Stimulated activated CD4-positive, alpha-beta T cell treated with anti-CD3 and anti-CD28 coated beads, Interleukin-12 subunit alpha, Interleukin-12 subunit beta, amount 100 ng/mL, for 48 hours (primary cell): ENCODE measurements at places on chromosomes 2 and 18.

DNA sequence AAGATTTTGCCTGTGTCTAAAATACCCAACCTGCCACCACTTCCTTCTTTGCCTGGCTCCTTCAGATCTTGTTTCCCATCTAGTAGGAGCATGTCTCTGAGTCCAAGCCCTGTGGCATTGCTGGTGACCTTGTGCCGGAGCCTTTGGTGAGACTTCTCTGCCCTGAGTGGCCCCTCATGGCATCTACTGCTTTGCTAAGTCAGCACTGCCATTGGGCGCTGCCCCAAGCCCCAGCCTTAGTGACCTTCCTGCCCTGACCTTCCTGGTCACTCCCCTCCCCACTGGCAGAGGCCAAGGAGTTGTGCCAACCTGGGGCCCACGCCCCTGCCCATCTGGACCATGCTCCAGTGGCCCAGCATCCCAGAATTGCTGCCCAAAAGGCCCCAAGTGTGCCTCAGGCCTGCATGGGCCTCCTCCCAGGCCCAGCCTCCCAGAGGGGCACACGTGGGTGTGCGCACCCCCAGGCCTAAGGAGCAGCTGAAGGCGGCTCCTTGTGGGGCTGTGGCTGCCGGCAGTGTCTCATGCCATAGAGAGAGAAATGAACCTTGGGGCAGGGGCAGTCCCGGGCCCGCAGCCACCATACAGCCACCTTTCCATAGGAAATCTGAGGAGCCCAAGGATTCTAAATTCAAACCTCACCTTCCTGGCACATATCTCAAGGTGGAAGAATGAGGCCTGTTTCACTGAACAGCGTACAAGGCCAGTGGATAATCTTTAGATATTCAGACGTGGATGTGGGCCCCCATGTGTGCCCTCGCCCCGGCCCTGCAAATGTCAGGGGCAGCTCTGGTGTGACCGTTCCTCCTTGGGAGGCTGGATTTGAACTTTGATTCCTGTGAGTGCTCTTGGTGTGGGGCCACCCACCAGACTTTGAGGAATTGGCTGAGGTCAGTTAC, 100.2 kb upstream of the SLC66A3 start:
- DNase-seq = no peak

DNA sequence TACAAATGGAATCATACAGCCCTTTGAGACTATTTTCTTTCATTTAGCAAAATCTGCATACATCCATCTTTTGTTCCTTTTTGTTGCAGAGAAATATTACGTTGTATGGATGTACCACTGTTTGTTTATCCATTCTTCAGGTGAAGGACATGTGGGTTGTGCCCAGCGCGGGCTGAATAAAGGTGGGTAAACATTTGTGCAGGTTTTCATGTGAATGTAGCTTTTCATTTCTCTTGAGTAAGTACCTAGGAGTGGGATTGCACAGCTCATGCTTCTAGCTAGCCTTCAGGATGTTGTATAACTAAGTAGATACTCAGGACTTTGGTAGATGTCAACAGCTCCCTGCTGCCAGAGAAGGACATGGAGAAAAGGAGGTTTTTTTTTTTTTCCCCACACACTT, 50.6 kb upstream of the SPRED2 start:
- no peak for DNase-seq

DNA sequence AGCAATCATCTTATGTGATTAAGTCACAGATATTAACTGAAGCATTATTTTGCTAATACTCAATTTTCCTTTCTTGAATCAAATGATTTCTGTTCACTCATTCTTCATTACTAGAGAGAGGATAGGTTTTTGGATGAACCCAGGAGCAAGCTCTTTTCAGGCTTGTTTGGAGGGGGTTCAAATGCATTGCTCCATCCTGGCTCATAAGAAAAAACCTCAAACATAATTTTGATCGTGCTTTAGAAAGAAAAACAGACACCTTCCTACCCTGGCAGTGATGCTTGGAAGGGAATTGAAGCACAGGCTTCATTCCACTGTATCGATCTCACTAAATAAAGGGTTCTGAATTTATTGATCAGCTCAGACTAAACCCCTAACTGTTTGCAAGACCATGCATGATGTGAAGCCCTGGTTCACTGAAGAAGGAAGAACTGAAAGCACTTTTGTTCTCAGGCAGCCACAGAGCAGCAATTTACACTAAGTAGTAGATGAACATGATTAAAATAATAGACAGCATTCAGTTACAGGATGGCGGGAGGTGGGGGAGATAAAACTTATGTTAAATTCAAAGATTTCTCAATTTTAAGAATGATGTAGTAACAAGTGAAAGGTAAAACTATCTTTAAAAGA, 53.4 kb downstream of the CDH2 start:
- no peak for DNase-seq

DNA sequence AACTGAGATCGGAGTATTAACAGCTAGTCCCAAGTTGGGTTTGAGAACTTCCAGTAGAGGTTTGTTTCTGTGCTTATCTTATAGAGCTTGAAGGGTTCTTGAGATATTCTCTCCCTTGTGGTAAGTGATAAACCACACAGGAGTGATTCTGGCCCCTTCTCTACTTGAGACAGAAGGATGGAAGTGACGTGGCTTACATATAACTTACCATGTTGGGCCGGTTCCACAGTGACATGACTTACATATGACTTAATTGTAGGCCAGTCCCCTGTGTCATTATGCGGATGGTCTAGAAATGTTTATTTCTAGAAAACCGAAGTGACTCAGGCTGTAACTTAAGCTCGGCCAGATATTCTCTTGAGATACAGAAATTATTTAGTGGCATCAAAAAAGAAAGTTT, 62.7 kb downstream of the TRAPPC12 start:
- DNase-seq = no peak

DNA sequence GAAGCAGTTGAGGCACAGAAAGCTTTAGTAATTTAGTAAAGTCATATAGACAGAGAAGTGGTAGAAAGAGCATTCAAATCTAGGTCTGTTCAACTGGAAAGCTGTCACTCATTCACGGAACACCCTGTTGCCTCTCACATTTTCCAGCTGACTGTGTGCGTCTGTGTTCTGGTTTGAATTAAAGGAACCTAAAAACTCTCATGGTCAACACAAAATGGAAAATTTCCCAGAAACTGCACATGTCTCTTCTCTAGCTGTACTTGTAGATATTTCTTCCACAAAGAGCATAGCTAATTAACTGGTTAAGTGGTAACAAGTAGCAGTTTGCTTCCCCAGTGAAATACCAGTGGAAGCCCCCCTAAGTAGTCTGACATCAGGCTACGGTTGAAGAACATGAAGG, 390.8 kb downstream of the TGIF1 start:
- no peak for DNase-seq

DNA sequence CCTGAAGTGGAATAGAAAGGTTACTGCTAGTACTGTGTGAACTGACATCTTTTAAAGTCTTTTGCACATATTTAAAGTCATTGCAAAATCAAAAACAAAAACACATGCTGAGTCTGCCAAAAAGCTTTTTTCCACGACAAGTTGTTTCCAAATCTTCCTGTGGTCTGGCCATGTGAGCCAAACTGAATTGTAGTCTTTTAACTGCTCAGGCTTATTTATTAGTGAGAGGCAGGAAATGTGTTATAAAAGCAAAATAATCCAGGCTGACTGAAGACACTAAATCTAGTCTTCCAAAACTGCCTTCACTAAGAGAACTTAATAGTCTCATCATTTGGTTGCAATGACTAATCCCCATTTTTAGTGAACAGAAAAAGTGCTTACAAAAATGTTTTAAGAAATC, 2.3 kb downstream of the KRCC1 start:
- DNase-seq = no peak

DNA sequence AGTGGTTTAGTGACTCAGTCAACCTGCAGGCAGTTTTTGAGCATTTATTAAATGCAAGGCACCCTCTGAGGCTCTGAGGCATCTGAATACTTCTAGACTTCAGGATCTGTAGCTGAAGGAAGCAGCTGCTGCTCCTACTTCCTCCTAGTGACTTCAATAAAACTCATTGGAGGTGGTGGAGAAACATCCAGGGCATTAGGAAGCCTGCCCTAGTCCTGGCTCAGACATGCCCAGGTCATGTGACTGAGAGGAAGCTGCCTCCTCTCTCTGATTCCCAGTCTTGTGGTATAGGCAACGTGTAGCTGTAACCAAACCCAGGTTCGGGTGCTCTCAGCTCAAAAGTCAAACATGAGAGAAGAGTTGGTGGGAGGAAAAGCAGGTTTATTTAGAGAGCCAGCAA, 287.2 kb upstream of the GYPC start:
- no peak for DNase-seq

DNA sequence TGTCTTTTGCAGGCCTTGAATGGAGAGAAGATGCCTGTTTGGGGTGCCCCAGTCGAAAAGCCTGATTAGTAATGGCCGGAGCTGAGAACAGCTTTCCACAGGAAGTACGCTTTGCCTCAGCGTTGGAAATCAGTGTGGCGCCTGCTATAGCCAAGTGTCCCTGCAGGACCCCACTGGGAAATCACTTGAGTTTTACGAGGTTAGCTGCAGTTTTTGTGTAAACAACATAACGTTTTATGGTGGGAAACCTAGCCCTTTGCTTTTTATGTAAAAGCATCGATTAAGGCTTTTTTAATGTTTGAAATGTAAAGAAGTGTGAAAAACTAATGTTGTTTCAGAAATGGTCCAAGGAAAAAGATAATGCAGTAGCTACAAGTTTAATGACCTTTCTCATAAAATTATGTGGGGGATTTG, 234.2 kb downstream of the TTC32 start:
- DNase-seq = no peak

DNA sequence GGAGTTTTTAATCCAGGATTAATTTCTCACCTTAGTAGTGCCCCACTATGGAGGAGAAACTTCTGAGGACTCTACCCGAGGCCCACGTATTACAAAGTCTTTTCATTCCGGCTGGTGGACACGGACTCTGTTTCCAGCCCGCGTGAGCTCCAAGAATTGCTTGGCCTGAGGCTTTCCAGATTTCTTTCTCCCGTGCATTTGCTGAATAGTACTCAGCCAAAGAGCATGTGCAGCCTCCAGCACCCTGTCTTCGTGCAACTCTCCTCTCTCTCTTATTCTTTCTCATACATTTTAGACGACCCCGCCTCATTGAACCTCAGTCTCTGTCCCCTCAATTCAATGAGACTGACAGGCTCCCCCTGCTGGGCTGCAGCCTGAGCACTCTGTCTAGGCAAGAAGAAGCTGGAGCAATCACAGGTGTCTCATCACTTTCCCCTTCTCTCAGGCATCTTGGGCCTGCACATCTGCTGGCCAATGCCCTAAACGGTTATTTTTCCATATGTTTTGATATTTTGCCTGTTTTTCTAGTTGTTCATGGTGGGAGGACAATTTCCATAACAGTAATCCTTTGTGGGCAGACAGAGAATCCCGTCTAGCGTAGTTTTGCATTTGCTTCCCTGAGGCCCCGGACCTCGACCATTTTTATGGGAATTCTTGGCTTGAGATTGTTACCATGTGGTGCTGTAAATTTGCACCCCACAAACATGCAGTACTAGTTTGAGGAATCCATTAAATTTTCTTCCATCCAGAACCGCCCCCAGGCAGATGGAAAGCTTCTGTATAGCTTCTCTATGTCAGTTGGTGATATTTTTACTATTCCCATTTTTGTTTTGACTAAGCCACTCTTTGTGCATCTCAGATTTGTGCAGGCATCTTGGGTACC, 50.1 kb upstream of the LPIN2 start:
- peak; percentile 63 for DNase-seq

DNA sequence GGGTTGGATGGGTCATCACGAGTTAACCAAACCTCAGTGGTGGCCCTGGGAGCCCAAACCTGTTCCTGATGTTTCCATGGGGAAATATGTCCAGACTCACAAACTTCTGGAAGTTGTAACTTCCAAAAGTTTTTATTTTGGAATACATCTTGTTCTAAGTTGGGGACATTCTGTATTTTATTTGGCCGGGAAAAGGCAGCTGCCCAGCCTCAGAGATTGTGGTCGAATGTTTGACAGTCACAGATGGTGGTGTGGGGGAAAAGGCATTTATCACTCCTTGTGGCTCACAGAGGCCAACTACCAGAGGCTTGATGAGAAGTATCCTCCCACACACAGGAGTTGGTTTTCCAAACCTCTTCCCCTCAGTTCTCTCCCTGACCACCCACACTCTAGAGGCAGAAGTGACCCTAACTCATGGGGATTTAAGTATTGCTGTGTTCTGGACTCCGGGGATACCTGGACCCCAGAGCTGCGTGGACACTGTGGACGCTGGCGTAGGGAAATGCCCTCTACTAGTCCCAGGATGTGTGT, 124.7 kb upstream of the PPP1CB start:
- DNase-seq = no peak

- DNase-seq = no peak
Measured at GRCh38 chr2:164642268-164642667, 21.0 kb upstream of the GRB14 start.

GRCh38 chr2:168174756-168175155, 72.6 kb downstream of the STK39 start:
- DNase-seq = no peak

GRCh38 chr2:106956879-106957278, 70.9 kb upstream of the ST6GAL2 start:
- DNase-seq = no peak

DNA sequence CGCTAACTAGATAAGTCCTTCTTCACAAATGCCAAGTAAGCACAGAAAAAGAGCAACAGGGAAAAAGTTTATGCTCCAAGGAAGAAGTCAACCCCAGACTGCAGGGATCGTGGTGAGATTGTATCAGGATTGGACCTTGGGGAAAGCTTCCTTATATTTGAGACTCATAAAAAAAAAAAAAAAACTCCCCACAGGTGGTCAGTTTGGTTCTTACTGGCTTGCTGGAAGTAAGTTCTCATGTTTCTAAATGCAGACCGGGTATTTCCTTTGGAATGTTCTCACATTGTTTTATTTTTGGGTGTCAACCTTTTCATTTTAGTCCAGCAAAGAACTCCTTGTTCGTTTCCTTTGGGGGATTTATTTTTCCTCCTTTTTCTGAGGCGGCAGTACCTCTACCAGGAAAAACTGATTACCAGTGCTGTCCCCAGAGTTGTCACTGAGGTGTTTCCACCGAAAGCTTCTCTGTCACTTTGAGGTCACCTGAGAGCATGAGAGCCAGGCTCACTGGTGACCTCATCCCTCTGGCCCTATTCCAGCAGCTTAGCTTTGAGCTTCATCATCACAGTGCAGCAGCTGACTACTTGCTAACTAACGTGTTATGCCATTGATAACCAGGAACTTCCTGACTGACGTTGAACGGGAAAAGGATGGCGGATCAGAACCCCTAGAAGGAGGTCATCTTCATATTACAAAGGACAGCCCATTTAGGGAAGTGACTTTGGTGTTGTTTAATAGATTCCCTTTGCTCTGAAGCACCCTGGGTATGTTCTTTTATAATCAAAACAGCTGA, 16.8 kb upstream of the ATP8B1 start:
- DNase-seq = no peak

GRCh38 chr18:60996326-60996725, 336.9 kb upstream of the CDH20 start:
- DNase-seq = no peak

GRCh38 chr18:43533371-43533770, 256.1 kb upstream of the SYT4 start:
- no peak for DNase-seq

DNA sequence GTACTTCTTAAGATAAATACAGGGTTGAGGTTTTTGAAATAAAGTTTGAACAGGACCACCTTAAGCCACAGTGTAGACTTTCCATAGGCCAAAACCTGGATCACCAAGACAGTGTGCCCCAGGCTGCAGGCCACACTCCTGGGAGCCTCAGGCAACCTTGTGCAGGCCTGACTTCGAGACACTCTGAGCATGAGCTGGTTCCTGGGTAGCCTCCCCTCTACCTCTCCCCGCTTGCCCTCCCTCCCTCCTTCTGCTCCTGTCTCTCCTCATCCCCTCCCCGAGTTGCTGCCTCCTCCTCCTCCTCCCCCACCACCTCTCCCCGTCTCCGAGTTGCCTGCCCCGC, 10.6 kb upstream of the PROC start:
- DNase-seq = no peak
